ENCODE measurements at places on chromosomes 5 and 9. TPM values are rescaled to one million over a fixed set of nuclear protein-coding genes. Genes with fewer than 3 reads are reported as not detected.

The AP3B1 gene
- 30.6 TPM for total RNA-seq

The SPATA31E1 gene
- not detected for total RNA-seq

The CENPK gene
- total RNA-seq = 30.9 TPM

The LCN9 gene
- total RNA-seq = 0.16 TPM

The PCDHGC5 gene
- not detected for total RNA-seq

The MEGF10 gene
- not detected for total RNA-seq

The FOXD4L4 gene
- 0.07 TPM for total RNA-seq

The ANKRD18A gene
- total RNA-seq = 8.7 TPM

The DMRT3 gene
- not detected for total RNA-seq

The SPINK13 gene
- total RNA-seq = not detected

The ACTBL2 gene
- total RNA-seq = 0.07 TPM

The SPATA31C1 gene
- total RNA-seq = not detected

The CSF2 gene
- total RNA-seq = 0.38 TPM

The PHF2 gene
- total RNA-seq = 15.7 TPM

The GRXCR2 gene
- not detected for total RNA-seq

The SLC6A18 gene
- not detected for total RNA-seq

The LCN15 gene
- not detected for total RNA-seq

The GABRA1 gene
- not detected for total RNA-seq

All from A549 treated with Hydrocortisone at 1 μM for 4 hours (cell line).